Naive thymus-derived CD4-positive, alpha-beta T cell (primary cell): ENCODE measurements at places on chromosomes 2 and 18. TPM values are rescaled to one million over a fixed set of nuclear protein-coding genes. Genes with fewer than 3 reads are reported as not detected.

DNA sequence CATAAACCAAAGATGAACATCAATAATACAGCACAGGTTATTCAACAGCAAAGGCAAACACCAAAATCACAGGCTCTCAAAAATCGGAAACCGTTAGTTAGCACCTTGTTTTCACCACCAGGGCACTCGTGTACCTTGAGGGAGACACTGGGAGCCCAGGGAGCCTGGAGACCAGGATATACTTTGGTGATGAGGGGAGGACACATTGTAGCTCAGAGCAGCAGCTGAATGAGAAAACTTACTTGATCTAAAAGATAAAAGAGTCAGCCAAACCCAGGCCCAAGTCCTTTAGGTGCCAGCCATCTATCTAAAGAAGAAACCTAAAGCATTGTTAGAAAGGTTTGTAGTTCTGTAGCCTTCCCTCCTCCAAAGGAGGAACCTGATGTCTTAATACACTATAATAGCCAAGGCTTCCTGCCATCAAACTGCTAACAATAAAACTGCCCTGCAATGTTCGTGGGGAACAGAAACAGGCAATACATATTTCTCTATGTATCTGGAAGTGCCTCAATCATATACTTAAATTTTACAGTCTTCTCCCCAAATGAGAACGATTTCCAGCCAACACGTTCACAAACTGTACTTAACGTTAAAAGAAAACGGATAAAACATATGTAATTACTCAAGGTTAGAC is 19.3 kb downstream of the BCL11A start:
- H3K27me3 ChIP-seq = no peaks in the 10 kb centered on the region
- no peaks in the 10 kb centered on the region for H3K4me1 ChIP-seq
- no peak overlapping the region for H3K4me3 ChIP-seq

Gene RBM44
- total RNA-seq = 0.69 and 1.0 TPM in 2 replicates

Gene GPR45
- total RNA-seq = not detected

DNA sequence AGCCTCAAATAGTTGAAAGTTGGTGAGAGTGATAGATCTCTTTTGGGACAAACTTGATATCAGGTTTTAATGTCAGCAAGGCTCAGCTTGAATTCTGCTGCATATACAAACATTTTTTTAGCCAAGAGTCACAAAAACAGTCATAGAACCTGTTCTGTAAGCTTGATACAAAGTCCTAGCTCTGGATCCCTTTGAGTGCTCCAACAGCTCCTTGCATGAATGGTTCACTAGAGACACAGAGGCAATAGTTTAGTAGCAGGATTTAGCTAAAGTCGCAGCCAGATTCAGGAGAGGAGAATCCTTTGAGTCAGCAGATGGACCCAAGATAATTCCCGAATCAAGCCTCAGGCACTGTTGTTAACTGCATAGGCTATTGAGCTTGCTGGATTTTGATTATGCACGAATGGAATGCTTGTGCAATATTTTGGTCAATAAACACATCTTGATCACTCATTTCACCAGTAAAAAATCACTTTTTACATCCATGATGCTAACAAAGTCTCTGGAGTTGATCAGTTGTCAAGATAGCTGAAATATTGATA is 148.6 kb downstream of the KLHL14 start:
- H3K4me3 ChIP-seq = no peak overlapping the region
- H3K27me3 ChIP-seq = no peaks in the 10 kb centered on the region
- no peaks in the 10 kb centered on the region for H3K4me1 ChIP-seq

- no peak for DNase-seq
- no peaks in the 10 kb centered on the region for H3K27me3 ChIP-seq
- H3K27ac ChIP-seq = no peak overlapping the region
- no peaks in the 10 kb centered on the region for H3K36me3 ChIP-seq
These were observed 176.2 kb upstream of the HDAC4 start for GRCh38 chr2:239576784-239577685.
